ENCODE measurements at places on chromosomes 12 and 14.

DNA sequence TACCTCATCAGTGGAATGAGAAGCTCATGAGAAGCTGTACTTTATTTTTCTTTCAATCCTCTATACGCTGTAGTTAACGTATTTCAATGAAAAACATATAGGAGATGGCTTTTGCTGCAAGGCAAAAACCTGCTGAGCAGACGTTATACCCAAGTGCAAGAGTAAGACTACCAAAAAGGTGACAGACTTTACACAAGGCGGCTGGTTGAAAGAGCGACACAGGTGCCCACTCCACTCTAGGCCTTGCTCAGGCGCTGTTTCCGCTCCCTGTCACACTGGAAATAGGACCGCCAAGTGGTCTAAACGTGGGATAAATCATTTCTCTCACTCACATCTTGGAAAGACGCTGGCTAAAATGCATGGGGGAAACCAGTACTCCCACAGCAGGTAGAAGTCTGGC, 54.5 kb downstream of the PPP2R5C start:
- DNase-seq = no peak

DNA sequence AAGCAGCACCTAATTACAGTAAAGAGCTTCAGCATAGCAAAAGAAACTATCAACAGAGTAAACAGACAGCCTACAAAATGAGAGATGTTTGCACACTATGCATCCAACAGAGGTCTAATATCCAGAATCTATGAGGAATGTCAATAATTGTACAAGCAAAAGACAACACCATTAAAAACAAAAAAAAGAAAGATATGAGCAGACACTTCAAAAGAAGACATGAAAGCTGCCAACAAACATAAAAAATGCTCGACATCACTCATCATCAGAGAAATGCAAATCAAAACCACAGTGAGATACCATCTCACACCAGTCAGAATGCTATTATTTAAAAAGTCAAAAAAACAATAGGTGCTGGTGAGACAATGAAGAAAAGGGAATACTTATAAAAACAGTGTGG, 273.1 kb downstream of the TMTC2 start:
- DNase-seq = no peak

DNA sequence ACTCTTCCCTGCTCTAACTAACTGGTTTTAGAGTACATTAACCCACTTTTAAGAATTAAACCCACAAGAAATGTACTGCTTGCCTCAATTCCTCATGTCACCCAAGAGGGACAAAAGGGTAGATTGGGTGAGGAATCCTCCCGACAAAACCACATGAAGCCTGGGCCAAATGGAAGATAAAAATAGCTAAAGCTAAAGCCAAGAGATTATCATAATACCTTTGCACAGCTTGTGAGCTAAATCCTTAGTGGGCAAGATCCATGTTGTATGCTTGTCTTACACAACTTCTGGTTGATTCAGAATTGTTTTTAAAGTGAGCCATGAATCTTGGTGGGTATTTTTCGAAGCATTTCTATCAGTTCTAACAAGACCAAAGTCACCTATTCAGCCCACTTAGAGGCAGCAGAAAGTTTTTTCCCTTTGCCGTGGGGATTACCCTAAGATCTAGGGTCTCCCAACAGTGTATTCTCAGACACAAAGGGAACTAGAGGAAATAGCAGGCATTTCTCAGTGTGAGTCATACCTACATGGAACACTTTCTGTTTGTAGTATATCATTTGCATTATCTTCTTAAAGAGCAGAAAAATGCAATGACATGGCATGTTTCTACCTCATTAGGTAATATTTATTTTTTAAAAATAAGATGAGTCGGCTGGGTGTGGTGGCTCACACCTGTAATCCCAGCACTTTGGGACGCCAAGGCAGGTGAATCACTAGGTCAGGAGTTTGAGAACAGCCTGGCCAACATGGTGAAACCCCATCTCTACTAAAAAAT, 616.6 kb downstream of the KCNH5 start:
- DNase-seq = no peak

GRCh38 chr14:100578552-100578951, 8.7 kb downstream of the BEGAIN start:
- no peak for DNase-seq

GRCh38 chr12:46217541-46218321, 51.1 kb downstream of the SLC38A1 start:
- DNase-seq = peak; percentile 44

- DNase-seq = no peak
These were observed 126.5 kb upstream of the NTF3 start for GRCh38 chr12:5305425-5305824.

DNA sequence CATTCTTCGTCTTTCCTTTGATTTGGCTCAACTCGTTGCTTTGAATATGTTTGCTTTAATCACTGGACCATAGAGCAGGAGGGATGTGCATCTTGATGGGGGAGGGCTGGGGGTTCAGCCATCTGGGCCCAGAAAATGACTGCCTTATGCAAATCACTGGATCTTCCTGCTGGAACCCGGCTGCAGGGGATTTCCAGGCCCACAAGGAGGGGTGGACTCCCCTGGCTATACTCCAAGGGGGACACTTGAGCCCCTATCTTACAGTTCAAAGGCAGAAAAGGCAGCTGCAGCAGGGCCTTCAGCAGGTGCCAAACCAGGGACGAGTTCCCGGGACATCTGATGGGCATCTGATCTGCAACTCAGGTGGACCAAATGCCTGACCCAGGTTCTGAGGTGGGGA, 122.5 kb downstream of the DICER1 start:
- no peak for DNase-seq

DNA sequence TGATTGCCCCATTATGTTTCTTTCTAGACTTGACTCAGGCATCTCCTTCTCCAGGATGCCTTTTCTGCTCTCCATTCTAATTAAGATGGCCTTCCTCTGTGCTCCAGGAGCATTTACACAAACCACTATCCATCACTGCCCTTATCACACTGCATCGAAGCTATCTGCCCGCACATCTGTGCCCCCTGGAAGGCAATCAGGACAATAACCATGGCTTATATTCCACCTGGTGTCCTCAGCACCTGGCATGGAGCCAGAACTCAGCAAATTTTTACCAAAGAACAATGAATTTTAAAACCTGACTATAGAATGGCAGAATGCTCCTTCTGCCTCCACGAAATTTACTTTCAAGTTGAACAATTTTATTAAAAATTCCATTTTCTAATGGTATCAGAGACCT, 465.8 kb downstream of the APAF1 start:
- no peak for DNase-seq

DNA sequence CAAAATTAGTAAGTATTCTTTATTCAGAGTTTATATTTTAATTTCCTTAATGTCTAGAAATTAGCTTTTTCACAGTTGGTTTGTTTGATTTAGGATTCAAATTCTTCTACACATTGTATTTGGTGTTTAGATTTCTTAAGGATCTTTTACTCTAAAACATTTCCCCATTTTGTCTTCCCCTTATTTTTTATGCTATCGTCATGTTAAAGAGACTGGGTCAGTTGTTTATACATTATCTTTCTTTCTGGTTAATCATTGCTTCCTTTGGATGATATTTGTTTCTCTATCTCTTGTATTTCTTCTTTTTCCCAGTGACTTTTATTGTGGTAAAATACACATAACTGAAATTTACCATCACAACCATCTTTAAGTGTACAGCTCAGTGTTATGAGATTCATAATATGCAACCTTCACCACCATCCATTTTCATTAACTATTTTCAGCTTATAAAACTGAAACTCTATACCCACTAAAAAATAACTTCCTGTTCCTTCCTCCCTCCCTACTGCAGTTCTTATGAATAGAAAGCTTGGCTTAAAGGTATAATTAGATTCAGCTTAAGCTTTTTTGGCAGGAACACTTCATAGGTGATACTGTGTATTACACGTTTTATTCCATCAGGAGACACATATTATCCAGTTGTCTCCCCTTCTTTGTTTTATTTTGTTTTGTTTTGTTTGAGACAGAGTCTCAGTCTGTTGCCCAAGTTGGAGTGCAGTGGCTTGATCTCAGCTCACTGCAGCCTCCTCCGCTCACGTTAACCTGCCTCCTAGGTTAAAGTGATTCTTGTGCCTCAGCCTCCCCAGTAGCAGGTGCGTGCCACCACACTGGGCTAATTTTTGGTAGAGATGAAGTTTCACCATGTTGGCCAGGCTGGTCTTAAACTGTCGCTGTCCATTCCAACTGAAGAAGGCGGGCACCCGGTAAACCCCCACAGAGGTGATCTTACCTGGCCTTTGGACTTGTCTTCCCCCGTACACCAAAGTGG, 45.0 kb downstream of the NOPCHAP1 start:
- DNase-seq = no peak

Measured in T-helper 22 cell (primary cell).